Activated CD4-positive, CD25-positive, alpha-beta regulatory T cell (primary cell): ENCODE measurements at places on chromosomes 11 and 22.

GRCh38 chr22:32708830-32709229 lies 92.7 kb upstream of the TIMP3 start:
- DNase-seq = no peak

DNA sequence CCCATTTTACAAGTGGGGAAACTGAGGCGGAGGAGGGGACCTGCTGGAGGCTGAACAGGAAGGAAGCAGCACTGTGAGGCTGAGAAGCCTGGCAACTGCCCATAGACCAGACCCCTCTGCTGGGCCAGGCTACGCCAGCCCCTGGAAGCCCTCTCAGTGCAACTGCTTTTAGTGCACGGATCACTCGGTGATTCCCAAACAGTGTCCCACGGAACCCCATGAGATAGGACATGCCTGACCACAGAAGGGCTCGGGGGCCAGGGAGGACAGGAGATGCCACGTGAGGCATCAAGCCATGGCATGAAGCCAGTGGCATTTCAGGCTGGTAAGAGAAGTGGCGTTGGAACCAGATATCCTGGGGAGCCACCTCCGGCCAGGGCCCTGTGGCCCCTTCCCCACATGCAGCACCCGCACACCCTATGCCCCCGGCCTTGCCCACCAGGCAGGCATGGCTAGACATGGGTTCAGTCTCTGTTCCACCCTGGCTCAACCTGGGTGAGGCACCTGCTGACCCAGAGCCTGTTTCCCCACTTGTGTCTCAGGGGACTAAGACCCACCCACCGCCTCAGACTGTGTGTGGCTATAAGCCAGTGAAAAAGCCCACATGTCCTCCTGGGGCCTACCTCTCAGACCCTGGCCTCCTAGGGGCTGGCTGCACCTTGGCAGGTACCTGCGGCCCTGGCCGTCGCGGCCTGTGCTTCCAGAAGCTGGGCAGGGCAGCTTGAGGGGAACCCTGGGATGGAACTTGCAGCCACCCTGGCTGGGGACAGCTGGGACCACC lies 84.1 kb downstream of the WNT7B start:
- no peak for DNase-seq

DNA sequence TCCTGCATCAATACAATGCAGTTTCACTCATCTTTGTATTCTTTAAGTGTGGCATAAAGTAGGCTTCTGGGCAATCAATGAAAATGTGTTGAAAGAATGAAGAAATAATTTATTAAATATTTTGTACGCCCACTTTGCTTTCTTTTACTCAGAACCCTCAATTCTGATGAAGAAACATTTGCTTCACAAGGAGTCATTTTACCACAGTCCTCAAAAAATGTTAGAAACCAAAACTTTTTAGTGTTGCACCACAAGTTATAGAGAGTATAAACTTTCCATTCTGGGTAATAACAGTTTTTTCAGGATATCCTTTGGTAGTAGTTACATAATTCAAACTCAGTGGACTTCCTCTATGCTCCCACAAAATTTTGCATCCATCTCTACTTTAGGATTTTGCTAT lies 360.5 kb downstream of the DLG2 start:
- DNase-seq = no peak

DNA sequence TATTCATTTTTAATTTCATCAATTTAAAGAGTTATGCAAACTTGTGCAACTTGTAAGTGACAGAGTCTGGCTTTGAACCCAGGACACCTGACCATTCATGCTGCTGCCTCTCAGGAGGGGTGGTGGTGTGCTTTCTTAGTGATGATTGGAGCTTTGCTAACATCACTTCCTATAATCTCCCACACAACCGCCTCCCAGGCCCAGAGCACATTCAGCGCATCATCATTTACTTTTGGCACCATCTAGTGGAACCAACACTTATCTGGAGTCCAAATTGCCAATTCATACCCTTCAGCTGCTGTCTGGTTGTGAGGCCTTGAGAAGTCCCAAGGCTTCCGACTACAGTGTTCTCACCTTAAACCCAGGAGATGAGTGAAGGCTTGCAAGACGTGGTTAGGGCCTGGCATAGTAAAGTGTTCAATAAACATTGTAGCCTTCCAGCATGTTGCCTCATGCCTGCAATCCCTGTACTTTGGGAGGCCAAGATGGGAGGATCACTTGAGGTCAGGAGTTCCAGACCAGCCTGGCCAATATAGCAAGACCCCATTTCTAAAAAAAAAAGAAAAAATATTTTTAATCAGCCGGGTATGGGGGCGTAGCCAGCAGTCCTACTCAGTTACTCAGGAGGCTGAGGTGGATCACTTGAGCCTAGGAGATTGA lies 1.1 kb upstream of the TTLL1 start:
- no peak for DNase-seq

GRCh38 chr11:58928691-58929090 lies 10.6 kb upstream of the GLYATL1 start:
- DNase-seq = no peak

DNA sequence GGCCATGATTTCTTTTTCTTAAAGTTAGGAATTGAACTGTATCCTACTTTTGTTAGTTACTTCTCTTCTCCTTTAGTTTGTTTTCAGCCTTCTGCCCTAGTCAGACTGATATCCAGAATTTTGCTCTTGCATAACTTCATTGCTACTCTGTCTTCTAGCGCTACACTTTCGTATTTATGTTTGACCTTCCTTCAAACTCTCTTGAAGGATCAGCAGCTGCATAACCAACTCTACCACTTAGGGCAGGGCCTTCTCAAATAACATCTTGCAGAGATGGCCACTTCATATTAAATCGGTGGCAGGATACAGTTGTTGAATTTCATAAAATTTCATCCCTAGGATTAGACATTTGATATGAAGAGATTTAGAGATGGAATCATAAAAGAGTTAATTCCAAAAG lies 43.9 kb downstream of the KDM2A start:
- DNase-seq = no peak

- DNase-seq = no peak
Measured at GRCh38 chr11:87127101-87127500, 89.4 kb downstream of the TMEM135 start.

DNA sequence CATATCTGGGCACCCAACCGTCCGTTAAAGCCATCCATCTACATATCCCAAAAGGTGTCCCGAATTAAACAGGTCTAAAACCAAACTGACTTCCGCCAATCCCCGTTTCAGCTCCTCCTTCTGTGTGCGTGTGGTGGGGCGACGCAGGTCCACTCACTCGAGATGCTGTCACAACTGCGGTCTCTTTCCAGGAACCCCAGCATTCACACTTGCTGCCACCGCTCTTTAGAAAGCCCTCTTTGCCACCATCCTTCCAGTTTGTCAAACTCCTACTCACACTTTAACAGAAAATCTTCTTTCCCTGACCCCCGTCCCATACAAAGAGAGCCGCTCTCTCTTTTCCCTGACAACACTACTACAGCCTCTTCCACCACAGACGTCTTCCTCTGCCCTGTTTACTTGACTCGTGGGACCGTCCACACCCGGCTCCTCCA lies 467 bp downstream of the ESS2 start:
- DNase-seq = no peak

DNA sequence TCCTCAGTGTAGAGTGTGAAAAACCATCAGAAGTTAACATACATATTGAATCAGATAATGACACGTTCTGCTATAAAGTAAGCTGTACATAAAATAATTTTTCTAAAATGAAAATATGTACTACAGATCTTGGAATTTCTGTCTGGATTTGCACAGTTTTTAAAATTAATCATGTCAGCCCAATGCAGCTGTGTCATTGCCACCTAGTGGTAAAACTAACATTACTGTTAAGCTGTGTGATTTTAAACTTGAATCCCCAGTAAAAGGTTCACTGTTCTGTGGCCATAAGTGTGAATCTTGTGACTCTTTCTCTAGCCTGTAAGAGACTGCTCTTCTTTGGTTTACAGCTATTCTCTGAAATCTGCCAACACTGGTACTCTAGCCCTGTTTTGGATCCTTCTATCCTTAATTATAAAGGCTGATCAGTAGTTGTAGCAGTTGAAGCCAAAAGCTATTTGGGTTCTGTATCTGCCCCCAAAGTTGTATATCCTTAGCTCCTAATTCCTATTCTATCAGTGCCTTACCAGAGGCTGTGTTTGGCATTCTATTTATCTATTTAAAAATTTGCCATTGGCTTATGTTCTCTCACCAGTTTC lies 4.0 kb downstream of the JRKL start:
- no peak for DNase-seq

DNA sequence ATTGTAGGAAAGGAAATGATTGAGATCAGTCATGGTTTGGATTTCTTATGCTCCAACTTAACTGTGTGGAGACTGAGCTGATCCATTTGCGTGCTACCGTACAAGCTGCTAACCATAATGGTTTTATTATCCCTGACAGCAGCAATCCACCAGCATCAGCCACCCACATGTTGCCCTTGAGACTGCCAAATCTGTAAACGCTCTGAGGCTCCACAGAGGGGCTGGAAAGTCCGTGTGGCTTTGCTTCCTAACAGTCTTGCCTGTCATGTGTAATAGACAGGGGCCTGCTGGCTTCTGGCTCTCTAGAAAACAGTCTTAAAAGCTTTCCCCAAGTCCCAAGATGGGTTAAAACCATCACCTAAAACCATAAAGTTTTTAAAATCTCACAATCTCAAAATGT lies 30.1 kb downstream of the ATG16L2 start:
- no peak for DNase-seq

DNA sequence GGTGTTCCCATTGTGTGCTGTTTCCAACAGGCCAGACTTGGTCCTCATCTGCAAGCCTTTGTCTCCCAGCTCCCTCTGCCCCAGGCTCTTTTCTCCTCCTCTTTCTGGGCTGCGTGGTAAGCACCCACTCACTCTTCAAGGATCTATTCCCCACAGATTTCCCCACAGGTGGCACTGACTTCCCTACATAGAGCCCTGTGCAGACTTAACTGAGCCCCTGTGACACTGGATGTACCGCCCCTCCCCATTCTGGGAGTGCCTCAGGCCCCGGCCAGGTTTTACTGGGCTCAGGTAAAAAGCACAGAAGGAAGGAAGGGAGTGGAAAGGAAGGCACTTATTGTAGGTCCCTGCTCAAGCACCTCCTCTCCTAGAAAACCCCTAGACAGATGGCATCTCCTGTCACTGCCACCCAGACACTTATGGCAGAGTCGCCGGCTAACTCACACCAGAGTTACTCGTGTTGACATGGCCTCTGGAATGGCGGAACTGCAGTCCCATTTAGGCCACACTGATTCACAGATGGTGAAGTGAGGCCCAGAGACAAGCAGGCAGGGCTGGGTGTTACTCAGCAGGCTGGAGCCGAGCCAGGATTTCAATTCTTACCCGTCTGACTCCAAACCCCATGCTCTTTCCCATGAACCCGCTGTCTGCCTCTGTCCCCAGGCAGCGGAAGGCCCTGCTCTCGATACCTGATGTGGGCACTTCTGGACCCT lies 47.2 kb downstream of the LRRC32 start:
- no peak for DNase-seq

DNA sequence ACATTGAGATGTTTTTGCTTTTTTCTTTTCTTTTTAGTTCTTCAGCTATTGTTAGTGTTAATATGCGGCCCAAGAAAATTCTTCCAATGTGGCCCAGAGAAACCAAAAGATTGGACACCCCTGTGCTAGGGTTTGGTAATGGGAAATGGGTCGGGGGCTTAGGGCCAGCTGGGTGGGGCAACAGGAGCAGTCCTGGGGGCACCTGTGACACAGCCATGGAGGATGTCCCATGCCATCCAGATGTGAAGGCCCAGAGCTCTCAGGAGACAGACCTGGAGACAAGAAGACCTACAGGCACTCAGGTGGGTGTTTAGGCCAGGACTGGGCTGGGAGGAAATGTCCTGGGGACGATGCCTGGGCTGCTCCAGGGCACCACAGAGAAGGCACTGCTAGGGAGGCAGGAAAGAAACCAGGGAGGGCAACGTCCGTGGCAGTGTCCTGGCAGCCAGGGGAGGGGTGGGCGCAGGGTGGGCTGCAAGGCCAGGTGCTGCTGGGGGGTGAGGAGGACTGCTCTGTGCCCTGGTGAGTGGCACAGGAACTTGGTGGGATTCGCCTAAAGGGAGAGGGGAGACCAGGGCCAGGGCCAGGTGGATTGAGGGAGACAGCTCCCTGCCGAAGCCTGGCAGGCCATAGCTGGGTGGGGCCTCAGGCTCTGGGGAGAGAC lies 21.4 kb downstream of the RELT start:
- no peak for DNase-seq

GRCh38 chr11:43833657-43834073 lies 47.0 kb upstream of the ALKBH3 start:
- DNase-seq = no peak

DNA sequence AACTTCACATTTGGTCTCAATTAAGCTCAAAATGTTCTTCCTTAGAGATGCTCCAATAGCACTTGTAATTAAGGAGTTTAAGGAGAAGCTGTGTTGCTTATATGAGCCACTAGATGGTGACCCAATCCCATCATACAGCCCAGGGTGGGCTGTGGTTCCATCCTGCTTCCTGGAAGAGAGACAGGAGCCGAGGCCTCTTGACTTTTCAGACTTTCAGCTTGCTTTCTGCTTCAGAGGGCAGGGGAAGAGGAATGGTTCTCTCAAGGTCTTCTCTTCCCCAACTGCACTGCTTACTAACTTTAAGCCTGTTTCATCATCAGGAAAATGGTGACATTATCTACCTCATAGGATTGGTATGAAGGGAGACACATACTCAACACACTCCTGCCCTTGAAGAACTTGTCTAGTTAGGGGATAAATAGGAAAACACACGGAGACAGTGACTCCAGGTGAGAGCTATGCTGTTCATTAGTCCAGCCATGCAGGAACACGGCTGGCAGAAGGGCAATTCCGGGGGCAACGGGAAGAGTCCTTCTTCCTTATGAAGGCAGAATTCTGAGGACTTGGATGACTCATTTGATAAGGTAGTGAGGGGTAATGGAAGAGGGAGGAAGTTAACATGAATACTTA lies 20.1 kb downstream of the TMEM218 start:
- DNase-seq = no peak

- no peak for DNase-seq
Measured at GRCh38 chr11:72721689-72722049, 30.5 kb downstream of the ARAP1 start.

GRCh38 chr11:47843361-47844055 lies 4.6 kb downstream of the NUP160 start:
- no peak for DNase-seq

DNA sequence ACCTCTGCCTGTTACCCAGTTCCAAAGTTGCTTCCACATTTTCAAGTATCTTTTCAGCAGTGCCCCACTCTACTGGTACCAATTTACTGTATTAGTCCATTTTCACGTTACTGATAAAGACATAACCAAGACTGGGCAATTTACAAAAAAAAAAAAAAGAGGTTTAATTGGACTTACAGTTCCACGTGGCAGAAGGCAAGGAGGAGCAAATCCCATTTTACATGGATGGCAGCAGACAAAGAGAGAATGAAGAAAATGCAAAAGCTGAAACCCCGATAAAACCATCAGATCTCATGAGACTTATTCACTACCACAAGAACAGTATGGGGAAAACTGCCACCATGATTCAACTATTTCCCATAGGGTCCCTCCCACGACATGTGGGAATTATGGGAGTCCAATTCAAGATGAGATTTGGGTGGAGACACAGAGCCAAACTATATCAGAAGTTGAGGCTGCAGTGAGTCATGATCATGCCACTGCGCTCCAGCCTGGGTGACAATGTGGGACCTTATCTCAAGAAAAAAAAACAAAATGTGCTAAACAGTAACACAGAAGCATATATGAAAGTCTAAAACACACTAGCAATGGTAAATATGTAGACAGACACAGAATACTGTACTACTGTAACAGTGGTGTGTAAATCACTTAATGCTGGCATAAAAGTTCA lies 190.3 kb upstream of the ZC3H12C start:
- no peak for DNase-seq
